ENCODE measurements at places on chromosomes 3 and 15.
A peak's percentile ranks its signal among the peaks of the same experiment; 100 is the strongest.

GRCh38 chr3:35936571-35936970 is 297.2 kb downstream of the ARPP21 start:
- peak; percentile 13 for DNase-seq

DNA sequence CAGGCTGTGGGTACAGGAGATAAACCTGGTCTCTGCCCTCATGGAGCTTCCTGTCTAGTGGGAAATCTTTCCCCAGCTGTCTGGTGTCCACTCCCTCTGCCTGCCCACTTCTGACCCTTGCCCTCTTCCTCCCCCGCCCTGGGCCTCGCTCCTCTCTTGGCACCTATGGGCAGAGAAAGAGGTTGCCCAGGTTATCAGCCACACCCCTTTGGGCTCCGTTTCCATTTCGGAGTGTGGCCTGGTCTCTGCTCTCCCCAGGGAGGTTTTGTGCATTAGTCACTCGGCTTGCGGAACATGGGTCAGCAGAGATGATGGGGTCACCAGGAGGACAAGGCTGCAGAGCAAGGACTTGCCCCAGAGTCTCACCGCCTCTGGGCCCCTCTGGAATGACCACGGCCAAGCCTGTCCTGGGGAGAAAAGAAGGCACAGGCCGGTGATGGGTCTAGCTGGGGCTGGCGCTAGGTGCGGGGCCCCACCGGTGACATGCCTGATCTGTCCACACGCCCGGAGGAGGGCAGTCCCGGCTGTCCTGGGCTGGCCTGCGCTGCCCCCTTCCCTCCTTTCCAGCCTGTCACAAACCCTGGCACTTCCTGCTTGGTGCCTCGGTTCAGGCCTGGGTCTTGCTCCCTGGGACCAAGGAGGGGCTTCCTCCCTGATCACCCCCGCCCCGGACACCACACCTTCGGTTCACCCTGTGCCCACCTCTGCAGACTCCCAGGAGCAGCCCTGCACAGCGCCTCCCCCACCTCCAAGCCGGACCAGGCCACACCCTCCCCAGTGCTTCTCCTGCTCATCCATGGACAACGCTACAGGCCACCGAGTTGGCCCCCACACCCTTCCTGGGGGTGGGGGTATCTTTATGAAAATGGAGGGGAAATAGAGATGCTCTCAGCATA is 35.6 kb upstream of the MUC4 start:
- no peak for DNase-seq

DNA sequence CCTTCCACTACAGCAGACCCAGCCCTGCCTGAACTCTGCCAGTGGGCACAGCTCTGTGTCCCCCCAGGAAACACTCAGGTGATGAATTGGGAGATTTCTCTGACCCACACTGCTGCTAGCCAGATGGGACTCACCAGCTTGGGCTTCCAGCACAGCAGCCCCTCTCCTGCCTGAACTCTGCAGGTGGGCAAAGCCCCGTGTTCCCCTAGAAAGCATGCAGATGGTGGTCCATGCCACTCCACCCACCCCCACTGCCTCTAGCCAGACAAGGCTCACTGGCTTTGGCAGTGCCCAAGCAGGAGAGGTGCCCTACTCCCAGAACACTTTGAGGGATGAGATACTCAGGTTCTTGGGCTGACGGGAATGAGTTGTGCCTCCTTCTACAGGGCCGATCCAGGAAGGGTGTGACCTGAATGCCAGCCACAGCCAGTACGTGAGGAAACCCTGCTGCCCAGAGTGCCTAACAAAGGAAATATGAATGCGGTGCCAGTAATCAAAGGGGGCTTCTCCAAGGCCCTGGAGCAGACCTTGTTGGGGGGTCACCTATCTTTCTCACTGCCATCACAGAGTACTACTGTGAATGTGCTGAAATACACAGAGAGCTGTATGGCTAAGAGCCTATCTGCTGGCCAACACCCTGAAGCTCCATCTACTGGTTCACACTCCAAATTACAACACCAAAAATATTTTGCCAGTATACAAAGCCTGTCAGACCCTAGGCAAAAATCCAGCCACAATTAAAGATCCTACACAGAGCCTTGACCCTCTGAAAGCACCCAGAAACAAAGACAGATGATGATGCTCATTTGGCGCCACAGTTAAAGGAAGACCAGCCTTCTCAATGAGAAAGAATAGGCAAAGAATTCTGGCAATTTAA is 61.9 kb downstream of the BTLA start:
- DNase-seq = no peak

GRCh38 chr3:39712413-39713048 is 96.9 kb upstream of the MYRIP start:
- no peak for DNase-seq

- DNase-seq = peak; percentile 27
Measured at GRCh38 chr3:182710557-182711157, 82.6 kb upstream of the ATP11B start.

GRCh38 chr15:69337138-69337537 is 38.4 kb downstream of the PAQR5 start:
- no peak for DNase-seq

- DNase-seq = no peak
Measured at GRCh38 chr15:93331545-93332167, 242.6 kb upstream of the RGMA start.

GRCh38 chr3:50256978-50257890 is 11.7 kb upstream of the SEMA3B start:
- no peak for DNase-seq

DNA sequence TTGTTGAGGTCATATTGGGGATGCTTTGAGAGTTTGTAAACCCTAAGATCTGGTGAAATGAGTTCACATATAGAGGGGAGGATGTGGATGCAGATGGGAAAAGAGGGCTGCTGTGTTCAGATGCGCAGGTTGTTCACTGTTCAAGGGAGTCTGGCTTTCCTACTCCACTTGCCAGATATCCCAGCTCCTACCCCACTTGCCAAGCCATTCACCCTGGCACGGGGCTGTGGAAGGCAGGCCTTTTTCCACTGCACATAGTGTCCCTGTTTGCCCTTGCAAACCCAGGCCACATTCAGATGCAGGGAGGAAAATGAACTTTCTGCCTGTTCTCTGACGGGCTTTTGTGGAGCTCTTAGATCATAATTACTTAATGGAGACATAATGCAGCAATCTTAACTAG is 29.0 kb downstream of the CRABP1 start:
- DNase-seq = no peak

Data from foreskin keratinocyte (primary cell).